Hematopoietic multipotent progenitor cell treated with erythropoietin and hydrocortisone succinate and interleukin-3 and kit ligand, for 4 days (in vitro differentiated cells): ENCODE measurements at places on chromosomes 7 and 10.

DNA sequence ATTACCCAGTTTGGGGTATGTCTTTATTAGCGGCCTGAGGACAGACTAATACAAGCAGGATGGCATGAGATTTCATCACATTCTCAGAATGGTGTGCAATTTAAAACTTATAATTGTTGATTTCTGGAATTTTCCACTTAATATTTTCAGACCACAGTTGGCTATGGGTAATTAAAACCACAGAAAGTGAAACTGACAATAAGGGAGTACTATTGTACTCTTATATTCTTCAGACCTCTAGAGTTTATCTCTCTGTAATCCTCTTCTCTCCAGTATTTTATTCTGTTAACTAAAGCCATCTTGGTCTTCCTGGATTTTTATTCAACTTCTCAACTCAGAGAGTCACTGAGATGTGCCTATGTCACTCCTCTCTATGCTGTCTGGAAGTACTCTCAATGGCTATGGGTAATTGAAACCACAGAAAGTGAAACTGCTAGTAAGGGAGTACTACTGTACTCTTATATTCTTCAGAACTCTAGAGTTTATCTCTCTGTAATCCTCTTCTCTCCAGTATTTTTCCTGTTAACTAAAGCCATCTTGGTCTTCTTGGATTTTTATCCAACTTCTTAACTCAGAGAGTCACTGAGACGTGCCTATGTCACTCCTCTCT, 118.3 kb downstream of the PPP1R17 start:
- no peak for DNase-seq

- no peak for DNase-seq
Observed at GRCh38 chr10:117360016-117360415, 15.2 kb downstream of the PDZD8 start.

- DNase-seq, result peak; percentile 44
Observed at GRCh38 chr7:151491859-151492258, 27.8 kb downstream of the RHEB start.

GRCh38 chr10:10552948-10553347, 464.7 kb upstream of the CELF2 start:
- no peak for DNase-seq

DNA sequence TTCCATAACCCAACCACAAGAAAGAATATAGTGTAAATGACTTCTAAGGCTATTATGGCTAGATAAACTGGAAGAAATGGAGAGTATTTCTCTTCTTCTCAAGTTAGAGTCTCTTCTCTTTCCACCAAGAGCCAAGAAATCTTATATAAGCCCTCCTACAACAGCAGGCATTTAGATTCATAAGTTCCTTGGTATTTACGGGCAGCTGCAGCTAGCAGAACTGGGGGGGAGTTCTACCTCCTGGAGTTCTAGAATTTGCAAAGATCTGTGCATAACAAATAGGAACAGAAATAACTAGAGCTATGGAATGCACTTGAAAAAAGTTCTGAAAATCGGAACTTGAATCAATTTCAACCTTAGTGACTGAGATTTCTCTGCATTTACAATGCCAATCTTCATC, 715.2 kb upstream of the GRM3 start:
- DNase-seq, result no peak

- DNase-seq, result no peak
Observed at GRCh38 chr7:92784935-92785334, 51.4 kb downstream of the CDK6 start.

DNA sequence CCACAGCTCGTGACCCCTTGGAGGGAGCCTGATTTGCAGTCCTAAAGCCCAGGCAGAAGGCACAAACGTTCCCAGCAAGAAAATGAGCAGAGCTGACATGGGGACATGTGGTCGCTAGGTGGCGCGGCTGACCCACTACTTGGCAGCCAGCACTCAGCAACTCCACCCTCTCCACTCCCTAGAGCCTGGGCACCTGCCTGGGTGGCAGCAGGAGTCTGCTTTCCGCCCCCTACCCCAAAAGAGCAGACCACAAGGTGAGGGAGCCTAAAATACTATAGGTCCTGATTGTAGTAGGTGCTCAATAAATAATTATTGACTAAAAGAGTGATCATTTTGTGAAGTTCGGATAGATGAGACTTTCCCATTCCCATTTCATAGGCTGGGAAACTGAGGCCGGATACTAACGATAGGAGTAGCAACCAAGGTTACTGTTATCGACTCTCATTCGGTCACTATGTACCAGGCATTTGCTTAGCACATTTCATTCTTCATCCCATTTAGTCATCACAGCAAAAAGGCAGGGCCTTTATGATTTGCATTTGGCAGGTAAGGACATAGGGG, 57.4 kb downstream of the NEUROG3 start:
- peak; percentile 86 for DNase-seq

DNA sequence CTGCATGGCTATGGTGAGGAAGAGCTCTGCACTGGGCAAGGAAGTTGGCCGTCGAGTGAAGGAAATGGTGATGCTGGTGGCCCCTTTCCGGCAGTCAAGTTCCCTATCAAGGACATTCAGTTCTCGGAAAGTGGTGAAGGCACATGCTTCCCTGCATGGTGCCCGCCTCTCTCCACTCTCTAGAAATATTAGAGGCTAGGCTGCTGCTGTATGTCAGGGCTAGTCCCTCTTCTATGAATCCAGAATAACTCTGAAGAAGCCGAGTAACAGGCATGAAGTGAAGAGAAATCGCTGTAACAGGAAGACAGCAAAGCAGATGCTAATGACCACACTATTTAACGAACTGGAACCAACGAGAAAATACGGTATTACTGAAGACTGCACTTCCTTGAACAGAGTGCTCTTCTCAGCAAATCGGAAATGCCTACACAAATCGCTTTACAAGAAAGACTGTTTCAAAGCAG, 5.4 kb downstream of the IDI1 start:
- peak; percentile 75 for DNase-seq

DNA sequence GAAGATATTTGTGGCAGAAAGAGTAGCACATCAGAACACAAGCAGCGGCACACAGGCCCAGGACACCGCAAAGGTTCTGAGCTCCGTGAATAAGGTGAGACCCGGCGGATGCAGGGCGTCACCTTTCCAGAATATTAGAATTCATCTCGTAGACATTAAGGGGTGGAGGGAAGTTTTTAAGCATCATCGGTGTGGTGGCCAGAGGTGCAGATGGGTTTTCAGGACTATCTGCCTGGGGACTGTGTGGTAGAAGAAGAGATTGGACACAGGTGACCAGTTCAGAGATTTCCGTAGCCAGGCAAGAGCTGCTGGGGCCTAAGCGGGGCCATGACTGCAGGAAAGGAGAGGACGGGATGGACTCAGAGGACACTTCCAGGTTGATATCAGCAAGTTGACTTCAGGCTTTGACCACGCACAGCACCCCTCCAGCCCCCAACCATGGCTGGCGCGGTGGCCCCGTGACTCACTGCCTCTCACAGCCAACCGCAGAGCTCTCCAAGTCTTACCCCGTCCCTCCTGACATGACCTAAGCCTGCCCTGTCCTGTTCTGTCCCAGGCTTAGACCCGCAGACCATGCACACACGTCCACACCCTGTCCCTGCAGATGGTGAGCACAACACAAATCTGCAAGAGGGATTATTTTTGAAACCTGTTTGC, 97.2 kb downstream of the OAT start:
- DNase-seq, result no peak

DNA sequence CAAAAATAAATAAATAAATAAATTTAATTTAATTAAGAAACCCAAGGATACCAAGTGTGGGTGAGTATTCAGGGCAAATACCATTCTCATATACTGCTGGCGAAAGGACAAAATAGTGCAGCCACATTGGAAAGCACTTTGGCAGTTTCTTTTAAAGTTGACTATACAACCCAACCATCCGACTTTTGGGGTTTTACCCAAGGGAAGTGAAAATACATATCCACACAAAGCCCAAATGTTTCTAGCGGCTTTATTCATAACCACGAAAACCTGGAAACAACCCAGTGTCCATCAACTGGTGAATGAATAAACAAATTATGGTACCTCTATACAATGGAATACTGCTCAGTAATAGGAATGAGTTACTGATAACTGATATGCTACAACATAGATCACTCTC, 36.2 kb upstream of the OGDHL start:
- DNase-seq, result no peak

- peak; percentile 13 for DNase-seq
Observed at GRCh38 chr7:114048386-114049235, 129.8 kb upstream of the PPP1R3A start.

DNA sequence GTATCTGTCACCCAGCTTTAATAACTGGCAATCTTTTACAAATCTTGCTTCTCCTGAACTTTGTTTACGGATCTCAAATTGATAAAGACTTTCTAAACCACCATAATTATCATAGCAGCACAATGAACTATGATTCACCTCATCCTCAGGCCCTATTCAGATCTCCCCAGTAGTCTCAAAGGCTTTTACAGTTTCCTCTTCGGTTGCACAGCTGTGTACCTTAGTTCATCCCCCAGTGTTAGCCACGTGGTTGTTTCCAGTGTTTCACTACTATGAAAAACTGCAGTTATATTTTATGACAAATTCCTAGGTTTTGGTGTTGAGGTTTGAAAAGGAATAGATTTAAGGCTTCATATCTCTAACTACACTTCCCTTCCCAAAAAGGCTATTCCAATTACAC, 24.9 kb downstream of the PAXIP1 start:
- no peak for DNase-seq

GRCh38 chr7:143395187-143396149, 13.2 kb downstream of the EPHA1 start:
- DNase-seq, result peak; percentile 78

DNA sequence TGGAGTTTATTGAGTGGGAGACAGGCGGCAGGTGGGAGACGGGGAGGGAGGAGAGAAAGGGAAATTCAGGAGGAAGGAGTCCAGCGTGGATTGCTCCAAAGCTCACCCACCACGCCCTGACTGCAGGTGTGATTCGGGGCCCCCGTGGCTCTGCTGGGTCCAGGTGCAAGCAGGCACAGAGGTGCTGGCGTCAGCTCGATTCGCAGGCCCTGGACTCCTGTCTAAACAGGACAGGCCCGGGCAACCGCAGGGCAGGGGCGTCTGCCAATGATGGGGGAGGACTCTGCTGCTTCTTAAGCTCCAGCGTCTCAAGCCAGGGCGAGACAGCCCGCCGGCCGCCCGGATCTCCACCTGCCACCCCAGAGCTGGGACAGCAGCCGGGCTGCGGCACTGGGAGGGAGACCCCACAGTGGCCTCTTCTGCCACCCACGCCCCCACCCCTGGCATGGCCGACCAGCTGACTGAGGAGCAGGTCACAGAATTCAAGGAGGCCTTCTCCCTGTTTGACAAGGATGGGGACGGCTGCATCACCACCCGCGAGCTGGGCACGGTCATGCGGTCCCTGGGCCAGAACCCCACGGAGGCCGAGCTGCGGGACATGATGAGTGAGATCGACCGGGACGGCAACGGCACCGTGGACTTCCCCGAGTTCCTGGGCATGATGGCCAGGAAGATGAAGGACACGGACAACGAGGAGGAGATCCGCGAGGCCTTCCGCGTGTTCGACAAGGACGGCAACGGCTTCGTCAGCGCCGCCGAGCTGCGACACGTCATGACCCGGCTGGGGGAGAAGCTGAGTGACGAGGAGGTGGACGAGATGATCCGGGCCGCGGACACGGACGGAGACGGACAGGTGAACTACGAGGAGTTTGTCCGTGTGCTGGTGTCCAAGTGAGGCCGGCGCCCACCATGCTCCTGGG, at the start of gene CALML3:
TSS of gene CALML3 (plus strand) at position 321 of the 920 bp plus-strand sequence. CDS start at position 446, 125 bp downstream.
- DNase-seq, result no peak

GRCh38 chr7:158472596-158472995, 115.0 kb downstream of the PTPRN2 start:
- DNase-seq, result no peak

GRCh38 chr10:49407552-49408137, 11.8 kb upstream of the DRGX start:
- peak; percentile 85 for DNase-seq

DNA sequence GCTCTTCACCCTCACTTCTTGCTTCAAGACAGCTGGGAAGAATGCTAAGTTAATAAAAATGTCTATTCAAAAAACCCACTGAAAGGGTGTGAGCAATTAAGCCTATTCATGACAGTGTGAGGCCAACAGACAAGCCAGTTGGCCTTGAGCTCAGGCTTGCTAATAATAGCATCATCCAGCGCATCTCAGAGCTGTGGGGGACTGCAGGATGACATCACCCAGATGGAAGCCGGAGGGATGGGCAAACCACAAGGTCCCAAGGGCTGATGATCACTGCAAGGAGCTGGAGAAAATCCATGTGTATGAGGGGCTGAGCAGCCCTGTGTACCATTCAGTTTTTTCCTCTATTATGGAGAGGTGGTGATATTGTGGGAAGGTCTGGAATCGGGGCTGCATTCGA, 770.4 kb downstream of the TNS3 start:
- no peak for DNase-seq
